ENCODE measurements at places on chromosomes 5 and 9. TPM values are rescaled to one million over a fixed set of nuclear protein-coding genes. Genes with fewer than 3 reads are reported as not detected.

Gene DAP
- 32.1 TPM for total RNA-seq

Gene CDHR2
- total RNA-seq, result not detected

Gene CTSV
- total RNA-seq, result 0.38 TPM

Gene RFESD
- 2.1 TPM for total RNA-seq

Gene SAXO1
- under 0.01 TPM for total RNA-seq

Gene DNAI1
- total RNA-seq, result not detected

Gene FBXL7
- total RNA-seq, result 2.3 TPM

Gene ZNF454
- 0.96 TPM for total RNA-seq
